Caudate nucleus (tissue), 63 donors: ENCODE measurements at places on chromosomes 1 and 21.

GRCh38 chr1:86714159-86714558 is 9.8 kb downstream of the SH3GLB1 start:
- no peak for DNase-seq

DNA sequence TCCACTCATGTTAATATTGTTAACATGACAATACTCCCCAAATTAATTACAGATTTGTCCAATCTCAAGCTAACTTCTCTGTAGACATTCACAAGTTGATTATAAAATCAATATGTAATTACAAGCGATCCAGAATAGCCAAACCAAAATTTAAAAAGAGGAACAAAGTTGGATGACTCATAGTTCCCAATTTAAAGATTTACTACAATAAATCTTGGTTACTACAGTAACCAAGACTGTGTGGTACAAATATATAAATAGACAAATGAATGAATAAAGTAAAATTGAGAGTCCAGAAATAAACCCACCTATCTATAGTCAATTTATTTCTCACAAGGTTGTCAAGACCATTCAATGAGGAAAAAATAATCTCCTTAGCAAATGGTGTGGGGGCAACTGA is 7.1 kb upstream of the KRTAP10-4 start:
- DNase-seq = no peak

DNA sequence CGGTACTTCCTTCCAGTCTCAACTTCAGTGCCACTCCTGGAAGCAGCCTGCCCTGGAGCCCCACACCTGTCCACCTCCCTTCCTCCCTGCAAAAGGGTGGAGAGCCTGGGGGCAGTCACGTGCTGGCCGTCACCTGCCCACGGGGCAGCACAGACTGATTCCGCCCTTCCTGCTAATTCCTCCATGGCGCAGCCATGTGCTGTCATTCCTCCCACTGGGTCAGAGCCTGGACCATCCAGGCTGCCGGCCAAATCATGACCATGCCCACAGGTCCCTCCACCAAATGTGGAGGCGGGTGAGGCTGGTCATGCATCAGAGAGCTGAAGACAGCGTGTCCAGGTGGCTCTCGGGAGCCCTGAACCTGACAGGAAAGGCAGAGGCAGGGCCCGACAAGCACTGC is 24.4 kb upstream of the GPR153 start:
- DNase-seq = no peak

DNA sequence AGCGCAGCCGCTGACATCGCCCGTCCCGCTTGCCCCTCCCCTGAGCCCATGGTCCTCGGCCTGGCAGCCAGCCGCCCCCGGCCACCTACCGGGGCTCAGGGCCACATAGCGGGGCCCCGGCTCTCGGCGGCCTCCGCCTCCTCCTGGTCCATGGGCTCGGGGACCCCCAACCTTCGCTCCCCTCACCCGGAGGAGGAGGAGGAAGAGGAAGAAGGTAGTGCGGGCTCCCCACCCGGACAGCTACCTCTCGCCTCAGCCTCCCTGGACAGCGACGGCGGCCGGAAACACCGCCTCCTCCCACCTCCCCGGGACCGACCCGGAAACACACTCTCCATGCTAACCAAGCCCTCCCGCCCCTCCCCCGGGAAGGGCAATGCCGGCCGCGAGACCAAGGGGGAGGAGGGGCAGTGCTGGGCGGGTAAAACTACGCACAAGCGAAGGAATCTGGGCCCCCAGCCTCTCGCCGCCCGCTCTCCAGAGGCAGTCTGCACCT is at the start of gene KIAA0319L:
Gene KIAA0319L (minus strand): TSS at position 286 of the 493 bp plus-strand sequence. CDS start 2,912 bp downstream, outside the sequence.
- peak; percentile 89 for DNase-seq

GRCh38 chr21:31173881-31174555 is 135.7 kb upstream of the KRTAP19-8 start:
- DNase-seq = peak; percentile 56

GRCh38 chr1:236748268-236748870 is 46.7 kb upstream of the MTR start:
- DNase-seq = no peak

- no peak for DNase-seq
Measured at GRCh38 chr1:151760597-151761385, 2.5 kb downstream of the MRPL9 start.

DNA sequence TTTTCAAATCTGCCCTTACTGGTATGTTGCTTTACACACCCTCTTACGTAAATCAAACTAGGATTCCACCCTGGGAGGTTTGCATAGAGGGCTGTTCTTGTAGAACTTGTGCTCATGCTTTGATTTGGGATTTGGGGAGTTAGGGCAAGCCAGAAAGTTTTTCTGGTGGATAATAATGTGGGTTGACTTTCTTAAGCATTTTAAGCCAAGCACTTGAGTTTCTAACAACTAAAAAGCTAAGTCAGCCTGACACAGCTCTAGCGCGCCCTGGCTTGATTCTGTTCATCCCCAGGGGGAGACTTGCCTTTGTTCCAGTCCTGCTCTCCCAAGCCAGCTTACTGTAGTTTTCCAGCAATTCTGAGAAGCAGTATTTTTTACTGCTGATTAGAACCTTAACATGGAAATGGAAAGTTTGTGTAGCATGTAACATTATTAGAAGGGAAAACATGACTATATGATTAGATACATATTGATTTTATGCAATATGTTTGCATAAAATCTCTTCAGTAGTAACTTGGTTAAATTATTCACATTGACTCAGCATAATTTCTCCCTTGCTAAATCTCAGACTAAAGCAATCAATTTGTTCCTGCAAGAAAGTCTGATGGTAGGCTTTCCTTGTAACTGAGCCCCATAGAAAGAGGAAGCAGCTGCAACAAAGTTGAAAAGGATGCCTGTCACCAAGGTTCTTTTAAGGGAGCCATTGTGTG is 11.0 kb upstream of the PGD start:
- DNase-seq = no peak

DNA sequence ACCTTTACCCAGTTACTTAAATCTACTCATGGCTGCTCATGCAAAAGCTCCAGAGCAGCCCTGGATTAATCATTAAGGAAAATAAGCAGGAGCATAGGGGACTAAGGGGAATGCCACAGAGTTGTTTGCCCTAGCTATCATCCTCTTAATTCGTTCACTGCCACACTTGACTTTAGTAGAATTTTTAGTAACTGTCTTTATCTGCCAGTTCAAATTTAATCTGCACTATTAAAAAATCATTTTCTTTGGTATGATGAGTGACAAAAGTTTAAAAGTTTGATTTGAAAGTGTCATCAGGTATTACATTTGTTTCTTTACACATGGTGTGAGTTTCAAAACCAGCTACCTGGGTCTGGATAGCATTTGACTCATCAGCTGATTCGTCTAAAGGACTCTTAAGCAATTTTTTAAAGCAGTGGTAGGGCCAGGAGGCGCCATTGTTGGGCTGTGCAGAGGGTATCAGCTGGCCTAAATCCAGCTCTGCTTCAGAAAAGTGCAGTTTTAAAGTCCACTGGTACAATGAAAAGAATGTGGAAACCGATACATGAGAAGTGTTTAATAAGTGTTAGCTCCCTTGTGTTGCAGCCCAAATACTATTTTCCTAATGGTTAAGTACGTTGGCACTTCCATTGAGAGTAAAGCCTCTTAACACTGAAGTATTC is 69.9 kb upstream of the DR1 start:
- DNase-seq = no peak

GRCh38 chr1:244409701-244410100 is 42.0 kb downstream of the ADSS2 start:
- no peak for DNase-seq

GRCh38 chr21:38861056-38861455 is 55.3 kb downstream of the ETS2 start:
- DNase-seq = no peak

DNA sequence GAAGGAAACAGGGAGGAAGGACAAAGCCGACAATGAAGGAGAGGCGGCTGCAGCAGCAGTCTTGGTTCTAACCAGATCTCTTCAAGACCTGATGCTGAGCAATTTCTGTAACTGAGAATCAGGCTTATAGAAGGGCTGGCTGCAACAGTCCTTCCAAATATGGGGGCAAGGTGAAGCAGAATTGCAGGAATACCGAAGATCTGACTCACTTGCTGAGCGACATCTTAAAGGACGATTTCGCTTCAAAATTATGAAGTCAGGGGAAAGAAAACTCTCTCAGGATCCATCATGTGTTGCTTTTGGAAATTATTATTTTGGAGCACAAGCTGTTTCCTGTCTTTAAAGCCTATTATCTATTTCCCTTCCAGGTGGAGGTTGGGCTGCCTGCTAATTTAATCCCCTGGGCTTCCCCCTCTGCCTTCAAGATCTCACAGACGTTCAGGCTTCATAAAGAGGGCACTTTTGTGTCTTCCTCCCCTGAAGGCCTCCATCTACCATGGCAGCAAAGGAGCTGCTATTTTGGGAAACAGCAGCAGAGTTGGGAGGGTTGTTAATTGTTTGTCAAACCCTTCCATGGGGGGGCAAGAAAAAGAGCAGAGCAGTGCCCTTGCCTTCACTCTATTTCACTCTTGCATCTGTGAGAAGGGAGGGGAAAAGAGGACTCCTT is 10.8 kb upstream of the IER5 start:
- DNase-seq = no peak

- no peak for DNase-seq
Measured at GRCh38 chr1:96596226-96596922, 125.2 kb upstream of the PTBP2 start.

- no peak for DNase-seq
Measured at GRCh38 chr1:19728413-19729145, 63.9 kb downstream of the HTR6 start.

GRCh38 chr21:38645282-38645681 is 147.0 kb upstream of the ERG start:
- no peak for DNase-seq

- DNase-seq = no peak
Measured at GRCh38 chr1:54416435-54416834, 10.2 kb upstream of the SSBP3 start.

DNA sequence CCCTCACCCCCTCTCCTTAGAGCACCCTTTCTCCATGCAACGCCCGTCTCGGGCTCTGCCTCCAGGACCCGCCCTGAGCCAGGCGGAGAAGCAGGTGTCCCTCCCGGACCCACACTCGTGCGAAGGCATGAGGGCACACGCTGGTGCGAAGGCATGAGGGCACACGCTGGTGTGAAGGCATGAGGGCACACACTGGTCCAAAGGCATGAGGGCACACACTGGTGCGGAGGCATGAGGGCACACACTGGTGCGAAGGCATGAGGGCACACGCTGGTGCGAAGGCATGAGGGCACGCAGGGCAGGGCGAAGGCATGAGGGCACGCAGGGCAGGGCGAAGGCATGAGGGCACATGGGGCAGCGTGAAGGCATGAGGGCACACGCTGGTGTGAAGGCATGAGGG is 5.8 kb upstream of the TMEM52 start:
- no peak for DNase-seq
